COLO829 (cell line): ENCODE measurements at places on chromosomes 7 and 10.

- no peak for DNase-seq
Measured at GRCh38 chr10:106680061-106680460, 484.4 kb downstream of the SORCS1 start.

DNA sequence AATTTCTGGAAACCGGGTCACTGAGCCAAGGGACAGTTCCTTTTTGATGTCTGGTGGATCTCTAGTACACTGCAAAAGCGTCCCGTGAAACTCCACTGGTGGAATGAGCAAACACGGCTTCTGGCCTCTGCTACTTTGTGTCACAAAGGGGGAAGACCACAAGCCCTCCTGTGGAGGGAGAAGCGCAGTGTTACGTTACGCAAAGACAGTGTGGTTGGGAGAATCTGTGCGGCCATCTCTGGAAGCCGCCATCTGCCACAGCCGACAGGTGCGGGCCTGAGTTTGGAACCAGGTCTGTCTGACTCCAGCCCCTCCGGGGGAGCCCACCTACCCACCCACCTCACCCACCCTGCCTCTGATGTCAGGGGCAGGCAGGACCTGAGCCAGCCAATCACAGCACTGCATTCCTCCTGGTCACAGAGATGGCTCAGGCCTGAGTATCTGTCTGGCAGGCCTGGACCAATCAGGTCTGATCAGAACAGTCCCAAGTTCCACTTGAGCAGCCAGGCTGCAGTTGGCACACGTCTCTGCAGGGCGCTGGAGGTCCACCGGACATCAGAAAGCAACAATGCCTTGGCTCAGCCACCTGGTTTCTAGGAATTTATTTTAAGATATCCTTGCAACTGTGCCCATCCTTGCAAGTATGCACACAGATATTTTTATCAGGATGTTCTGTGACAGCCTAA is 3.0 kb upstream of the CYP2W1 start:
- DNase-seq = no peak

DNA sequence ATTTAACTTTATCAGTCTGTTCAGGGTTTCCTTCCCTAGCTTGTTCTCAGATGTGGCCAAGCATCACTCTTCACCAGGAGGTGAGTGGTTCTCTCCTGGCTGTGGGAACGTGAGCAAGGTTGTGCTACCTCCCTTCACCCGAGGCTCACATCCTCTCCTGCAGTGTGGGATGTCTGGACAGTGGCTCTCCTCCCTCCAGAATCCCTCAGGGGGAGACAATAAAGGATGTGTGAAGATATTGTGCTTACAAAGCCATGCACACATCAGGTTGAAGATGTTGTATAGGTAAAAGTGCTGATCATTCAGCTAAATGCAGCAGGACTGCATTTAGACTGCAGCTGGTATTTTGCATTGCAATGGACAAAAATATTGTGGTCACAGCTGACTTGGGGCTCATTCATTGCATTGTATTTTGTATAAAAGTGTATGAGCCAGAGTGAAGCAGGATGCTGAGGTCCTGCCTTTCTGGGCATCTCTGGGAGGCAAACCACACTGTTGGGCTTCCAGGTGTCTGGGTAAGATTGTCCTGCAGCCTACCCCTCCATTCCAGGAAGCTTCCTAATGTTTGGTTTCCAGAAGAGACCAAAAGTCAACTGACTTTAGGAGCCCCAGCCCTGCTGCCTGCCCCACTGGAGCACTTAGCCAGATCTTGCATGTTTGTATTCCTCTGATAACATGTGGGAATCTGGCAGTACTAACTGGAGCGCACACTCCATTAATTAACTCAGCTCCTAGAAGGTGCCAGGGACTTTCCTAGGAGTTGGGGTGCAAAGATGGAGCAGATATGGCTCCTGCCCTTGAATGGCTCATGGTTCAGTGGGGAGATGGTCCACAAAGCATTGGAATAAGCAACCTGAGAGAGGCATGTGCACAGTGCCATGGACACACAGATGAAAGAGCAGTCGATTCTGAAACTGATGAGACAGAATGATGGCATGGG is 292.5 kb upstream of the ZNF32 start:
- DNase-seq = no peak

DNA sequence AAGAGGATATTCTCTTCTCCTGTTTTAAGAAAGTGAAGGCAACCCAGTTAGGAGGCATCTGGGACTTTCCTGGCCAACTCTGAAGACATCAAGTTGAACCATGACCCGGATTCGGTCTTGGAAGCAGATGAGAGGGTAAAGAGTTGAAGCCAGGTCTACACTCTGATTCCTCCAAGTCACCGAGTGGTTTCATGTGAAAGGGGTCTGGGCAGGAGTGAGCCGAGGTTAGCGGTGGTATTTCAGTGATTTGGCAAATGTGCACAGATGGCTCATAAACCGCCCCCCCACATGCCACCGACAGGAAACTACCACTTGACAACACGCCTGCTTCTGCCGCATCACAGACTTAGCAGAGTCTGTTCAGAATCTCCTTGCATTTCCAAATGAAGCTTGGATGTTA is 11.4 kb upstream of the REPIN1 start:
- no peak for DNase-seq

GRCh38 chr7:1666317-1666822 is 3.7 kb upstream of the ELFN1 start:
- DNase-seq = no peak

DNA sequence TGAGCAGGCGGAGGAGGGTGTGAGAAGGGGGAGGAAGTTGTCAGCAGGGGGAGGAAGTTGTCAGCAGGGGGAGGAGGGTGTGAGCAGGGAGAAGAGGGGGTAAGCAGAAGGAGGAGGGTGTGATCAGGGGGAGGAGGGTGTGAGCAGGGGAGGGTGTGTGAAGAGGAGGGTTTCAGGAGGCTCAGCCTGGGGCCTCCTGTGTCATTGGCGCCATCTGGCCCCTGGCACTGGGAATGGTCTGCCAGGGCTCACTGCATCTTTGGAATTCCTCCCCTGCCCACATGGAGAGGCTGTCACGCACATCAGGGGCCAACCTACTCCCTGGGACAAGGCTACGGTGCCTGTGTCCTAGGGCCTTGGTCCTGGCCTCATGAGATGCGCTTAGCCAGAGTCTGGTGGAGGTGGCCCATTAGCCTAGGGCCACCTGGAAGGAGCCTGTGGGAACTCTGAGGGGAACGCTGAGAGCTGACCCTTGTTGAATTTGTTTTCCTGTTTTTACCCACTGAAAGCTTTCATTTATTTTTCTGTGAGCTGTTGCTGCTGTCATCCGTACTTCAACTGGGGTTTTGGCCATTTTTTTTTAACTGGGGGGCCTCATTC is 18.0 kb downstream of the CAMK2B start:
- peak; percentile 43 for DNase-seq

- DNase-seq = no peak
Measured at GRCh38 chr10:132645247-132645530, 107.6 kb downstream of the INPP5A start.

DNA sequence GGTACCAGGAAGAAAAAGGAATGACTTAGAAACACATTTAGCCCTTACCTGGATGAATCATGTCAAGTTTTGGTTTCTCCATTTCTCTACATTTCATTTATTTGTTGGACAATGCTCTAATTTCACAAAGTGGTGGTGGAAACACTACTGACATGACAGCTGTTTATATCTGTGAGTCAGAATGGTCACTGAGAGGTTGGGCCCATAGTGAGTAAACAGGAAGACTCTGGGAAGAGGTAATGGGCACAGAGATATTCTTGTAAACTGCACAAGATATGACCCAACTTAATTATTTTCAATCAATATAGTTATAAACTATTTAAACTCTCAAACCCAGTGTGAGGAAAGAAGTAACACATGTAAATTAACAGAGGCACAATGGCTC is 176.3 kb upstream of the MEOX2 start:
- no peak for DNase-seq

DNA sequence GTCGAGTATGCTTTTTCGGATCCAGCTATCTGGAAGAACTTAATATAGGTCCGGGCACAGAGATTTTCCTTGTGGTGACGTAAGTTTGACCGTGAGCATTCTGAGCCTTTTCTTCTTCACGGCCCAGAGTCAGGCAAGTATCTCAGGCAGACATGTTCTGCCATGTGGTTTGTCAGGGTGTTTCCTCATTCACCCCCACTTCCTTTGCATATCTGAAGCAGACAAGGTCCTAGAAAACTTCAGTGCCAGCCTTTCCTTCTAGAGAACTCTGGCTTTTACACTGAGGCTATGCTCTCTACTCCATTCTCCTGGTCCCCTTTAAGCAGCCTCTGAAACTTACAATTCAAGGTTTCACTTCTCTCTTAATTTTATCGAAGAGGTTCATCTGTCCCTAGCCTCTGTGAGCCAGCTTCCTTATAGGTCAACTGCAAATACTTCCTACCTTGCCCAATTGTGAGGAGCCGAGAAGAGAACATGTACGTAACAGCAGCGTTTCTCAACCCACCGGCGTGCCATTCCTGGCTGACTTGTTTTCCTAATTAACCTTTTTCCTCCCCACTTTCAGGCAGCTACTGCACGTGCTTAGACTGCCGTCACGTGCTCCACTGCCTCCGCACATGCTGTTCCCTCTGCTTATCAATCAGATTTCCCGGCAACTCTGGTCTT is 47.3 kb downstream of the CDCA7L start:
- no peak for DNase-seq

DNA sequence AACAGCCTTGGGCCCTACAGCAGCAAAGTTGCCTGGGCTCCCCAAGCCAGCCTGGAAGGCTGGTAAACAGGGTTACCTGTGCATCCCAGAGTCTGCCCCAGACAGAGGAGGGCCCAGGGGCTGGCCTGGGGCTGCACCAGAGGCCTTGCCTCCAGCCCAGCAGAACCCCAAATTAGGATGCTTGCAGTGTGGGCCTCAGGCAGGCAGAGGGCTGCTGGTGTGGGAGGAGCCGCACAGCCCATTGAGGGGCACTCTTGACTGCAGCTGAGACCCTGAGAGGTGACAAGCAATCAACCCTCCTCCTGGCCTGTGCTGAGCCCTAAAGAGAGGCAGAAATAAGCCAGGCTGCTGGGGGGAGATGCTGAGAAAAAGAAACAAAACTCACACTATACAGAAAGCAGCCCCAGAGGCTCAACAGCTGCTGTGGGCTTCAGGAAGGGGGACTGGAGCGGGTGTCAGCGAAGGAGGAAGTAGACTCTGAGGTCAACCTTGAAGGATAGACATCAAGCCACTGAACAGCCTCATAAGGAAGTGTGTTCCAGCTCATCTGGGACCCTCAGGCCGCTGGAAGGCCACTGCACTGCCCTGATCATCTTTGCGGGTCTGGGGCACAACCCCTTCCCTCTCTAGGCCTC is 6.6 kb downstream of the AIFM2 start:
- no peak for DNase-seq

- DNase-seq = no peak
Measured at GRCh38 chr7:94323844-94324243, 70.9 kb upstream of the COL1A2 start.

DNA sequence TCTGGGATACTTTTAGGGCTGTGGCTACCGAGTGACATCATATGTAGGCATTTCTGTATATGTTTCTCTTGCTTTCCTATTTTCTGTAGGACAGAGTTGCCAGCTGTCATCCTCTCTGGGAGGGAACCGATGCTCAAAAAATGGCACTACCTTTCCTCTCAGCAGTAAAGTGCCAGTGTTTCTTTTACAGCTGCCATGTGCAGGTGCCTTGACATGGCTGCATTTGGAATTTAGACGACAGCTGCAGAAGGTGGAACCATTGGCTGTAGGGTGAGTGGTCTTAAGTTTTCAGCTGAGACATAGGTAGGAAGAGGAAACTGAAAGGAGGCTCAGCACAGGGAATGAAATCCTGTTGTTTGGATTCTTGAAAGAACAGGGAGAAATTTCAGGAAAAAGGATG is 20.2 kb upstream of the RPA3 start:
- DNase-seq = no peak

DNA sequence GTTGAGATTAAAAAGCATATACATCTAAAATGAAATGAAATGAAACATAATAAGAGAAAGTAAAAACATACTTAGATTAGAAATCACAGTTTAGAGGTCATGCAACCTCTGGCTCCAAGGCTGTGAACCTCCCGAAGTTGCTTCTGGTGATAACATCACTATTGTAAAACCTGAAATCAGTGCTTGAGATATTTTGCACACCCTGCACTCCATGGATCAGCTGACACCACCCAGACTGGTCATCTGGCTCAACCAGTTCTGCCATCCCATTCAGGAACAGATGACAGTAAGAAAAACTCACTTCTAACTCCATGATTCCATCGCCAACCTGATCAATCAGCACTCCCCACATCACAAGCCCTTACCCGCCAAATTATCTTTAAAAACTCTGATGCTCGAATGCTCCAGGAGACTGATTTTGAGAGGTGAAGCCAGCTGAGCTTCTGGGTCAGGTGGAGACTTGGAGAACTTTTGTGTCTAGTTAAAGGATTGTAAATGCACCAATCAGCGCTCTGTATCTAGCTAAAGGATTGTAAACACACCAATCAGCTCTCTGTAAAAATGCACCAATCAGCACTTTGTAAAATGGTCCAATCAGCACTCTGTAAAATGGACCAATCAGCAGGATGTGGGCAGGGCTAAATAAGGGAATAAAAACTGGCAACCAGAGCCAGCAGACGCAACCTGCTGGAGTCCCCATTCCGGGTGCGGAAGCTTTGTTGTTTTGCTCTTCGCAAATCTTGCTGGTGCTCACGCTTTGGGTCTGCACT is 162.6 kb upstream of the MAGI2 start:
- DNase-seq = no peak

DNA sequence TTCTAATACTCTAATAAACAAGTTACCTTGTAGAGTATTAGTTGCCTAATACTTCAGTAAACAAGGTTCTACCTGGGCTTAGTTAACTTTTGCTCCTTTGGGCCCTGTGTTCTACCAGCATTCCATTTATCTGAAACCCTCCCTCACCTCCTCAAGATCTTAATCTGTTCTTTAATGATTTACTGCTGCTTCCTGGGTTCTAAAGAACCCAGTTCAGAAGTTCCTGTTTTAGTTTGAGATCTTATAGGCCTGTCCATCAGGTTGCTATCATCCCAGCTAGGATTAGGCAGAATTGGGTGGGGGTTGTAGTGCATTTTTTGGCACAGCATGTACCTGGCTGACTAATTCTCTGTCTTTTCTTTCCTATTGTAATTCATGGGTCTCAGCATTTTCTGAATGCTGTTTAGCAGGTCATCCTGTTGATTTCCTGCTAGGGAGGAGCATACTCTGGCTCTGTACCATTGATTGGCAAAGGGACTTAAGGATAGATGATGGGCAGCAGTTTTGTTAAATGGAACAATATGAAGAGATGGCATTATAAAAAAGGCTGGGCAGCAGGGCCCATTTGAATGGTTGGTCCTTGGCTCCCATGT is 53.7 kb upstream of the TMEM248 start:
- DNase-seq = no peak
